SHP77 (cell line): ENCODE measurements at places on chromosomes 1 and 21.
A peak's percentile ranks its signal among the peaks of the same experiment; 100 is the strongest.

- DNase-seq: no peak
Measured at GRCh38 chr1:88350648-88351047, 333.4 kb upstream of the PKN2 start.

GRCh38 chr1:101276818-101277217 lies 40.0 kb downstream of the S1PR1 start:
- no peak for DNase-seq

- no peak for DNase-seq
Measured at GRCh38 chr1:186055846-186056245, 319.2 kb downstream of the TPR start.

- no peak for DNase-seq
Measured at GRCh38 chr1:77513839-77514763, 168.4 kb downstream of the ZZZ3 start.

- DNase-seq: no peak
Measured at GRCh38 chr1:172821609-172822274, 162.8 kb downstream of the FASLG start.

DNA sequence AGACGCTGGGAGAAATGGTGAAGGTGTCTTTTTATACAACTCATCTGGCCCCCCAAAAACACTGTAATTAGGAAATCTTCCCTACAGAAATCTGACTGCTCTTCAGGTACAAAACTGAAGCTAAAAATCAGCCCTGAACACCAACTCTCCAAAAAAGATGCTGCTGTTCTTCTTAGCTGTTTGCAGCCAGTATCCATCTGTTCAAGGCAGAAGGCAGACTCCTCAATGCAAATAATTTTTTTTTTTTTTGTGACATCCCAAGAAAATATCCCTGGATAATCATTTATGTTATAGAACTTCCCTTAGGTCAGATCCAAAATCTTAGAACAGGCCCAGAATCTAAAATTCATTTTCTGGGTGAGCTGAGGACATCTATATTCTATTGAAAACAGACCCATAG lies 36.5 kb downstream of the TRIT1 start:
- no peak for DNase-seq

- DNase-seq: no peak
Measured at GRCh38 chr21:39363607-39364555, 15.0 kb upstream of the HMGN1 start.

DNA sequence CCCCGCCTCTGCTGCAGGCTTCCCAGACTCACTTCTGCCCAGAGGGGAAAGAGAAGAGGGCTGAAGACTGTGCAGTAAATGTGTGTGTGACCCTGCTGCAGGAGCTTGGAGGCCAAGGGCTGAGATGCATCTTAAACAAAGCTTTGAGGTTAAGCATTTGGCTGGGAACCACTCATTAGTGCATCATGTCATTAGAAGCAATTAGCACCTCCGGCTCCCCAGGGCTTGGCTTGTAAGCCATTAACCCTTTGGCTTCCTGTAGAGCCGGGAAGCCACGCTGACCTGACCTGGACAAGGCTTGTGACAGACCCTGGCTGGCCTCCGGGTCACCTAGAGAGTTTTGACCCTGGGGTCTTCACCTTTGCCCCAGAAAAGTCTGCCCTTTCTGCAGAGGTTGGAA lies 77.0 kb downstream of the CSMD2 start:
- DNase-seq: no peak

- DNase-seq: no peak
Measured at GRCh38 chr1:19257178-19257914, 5.7 kb downstream of the MRTO4 start.

- no peak for DNase-seq
Measured at GRCh38 chr21:38503583-38503982, 5.3 kb upstream of the ERG start.

GRCh38 chr1:48817505-48818114 lies 40.9 kb upstream of the BEND5 start:
- peak; percentile 47 for DNase-seq

DNA sequence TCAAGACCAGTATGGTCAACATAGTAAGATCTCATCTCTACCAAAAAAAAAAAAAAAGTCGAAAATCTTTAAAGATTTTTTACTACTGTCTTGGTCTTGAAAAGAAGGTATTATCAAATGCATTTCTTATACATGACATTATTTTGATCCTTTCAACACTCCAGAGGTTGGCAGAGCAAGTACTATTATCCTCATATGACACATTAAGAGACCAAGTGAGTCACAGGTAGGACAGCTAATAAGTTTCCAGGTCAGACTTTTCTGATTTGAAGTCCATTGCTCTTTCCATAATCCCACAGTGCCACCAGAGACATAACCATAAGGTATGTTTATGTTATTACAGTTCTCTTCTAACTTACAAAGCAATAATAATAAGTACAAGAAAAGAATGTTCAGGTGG lies 15.2 kb downstream of the DBT start:
- DNase-seq: no peak

- DNase-seq: no peak
Measured at GRCh38 chr1:43632135-43632670, 17.7 kb upstream of the KDM4A start.

GRCh38 chr1:167533851-167534300 lies 15.5 kb upstream of the CD247 start:
- DNase-seq: peak; percentile 69

DNA sequence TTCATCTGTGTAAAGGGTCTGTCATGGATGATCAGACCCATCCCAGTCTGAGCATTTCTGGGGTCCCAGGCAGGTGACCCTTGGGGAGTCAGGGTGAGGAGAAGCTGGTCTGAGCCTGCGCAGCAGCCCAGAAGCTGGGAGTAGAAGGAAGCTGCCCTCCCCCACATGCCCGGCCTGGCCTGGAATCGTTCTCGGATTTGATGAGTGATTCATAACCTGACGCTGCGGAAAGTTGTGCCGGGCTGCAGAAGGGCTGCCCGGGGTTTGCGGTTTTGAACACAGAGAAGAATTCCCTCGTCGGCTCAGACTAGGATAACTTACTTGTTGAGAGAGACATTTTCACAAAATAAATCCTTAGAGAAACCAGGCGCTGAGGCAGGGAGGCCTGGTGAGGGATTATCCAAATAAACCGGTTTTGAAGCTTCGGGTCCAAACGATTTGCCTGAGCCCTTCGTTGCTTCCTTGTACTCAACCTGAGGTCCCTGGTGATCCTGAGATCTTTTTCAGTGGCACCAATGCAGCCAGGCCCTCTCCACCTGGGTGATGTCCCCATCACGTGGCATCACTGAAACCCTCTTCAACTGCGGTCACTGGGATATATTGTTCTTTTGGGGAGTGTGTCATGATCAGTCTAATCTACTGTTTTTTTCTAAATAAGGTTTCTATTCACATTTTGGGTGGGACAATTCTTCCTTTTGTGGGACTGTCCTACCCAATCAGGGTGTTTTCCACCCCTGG lies 29.2 kb downstream of the EPHB2 start:
- DNase-seq: no peak

DNA sequence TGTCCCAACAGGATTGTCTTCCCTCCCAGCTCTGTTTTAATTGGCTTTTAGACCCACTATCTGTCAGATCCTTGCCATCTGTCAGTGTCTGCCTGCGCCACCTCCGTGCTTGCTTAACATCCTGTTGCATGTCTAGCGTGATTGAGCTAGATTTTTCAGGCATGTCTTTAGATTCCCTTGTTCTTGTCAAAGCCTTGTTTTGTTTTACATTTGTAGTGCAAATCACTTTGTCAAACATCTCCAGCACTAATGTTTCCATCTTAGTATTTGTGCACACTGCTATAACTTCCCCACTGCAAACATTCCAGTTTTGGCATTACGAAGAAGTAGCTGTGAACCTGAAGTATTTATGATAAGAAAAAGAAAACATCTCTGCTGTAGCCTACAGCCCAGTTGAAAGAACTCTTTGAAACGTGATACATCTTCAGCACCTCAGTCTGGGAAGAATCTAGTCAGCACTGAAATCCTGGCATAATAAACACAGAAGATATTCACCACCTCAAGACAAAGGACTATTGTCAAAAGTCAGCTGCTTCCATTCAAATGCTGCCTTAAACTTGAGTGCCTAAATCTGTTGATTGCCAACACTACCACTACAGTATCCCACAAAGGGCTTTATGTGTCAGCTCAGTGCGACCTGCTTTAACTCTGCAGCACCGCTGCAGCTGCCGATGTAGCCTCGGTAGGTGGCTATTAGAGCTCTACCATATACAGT lies 105.0 kb downstream of the FNBP1L start:
- DNase-seq: no peak

GRCh38 chr1:16927711-16928485 lies 6.2 kb downstream of the CROCC start:
- DNase-seq: no peak

DNA sequence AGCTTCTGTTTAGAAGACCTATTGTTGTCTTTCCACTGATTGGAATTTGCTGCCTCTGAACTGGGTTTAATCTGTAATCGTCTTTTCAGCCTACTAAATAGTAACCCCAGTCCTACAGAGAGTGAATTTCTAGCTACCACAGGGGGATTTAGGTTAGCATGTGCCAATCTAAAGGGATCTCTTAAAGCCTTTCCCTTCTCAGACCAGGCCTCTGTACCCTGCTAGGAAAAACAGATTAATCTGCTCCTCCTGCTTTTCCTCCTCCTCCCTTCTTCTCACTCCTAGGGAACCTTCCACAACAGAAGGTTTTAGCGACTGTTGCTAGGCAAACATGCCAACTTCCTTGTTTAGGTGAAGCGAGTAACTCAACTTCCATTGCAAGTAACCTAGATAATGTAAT lies 1.3 kb upstream of the RC3H1 start:
- DNase-seq: peak; percentile 4

DNA sequence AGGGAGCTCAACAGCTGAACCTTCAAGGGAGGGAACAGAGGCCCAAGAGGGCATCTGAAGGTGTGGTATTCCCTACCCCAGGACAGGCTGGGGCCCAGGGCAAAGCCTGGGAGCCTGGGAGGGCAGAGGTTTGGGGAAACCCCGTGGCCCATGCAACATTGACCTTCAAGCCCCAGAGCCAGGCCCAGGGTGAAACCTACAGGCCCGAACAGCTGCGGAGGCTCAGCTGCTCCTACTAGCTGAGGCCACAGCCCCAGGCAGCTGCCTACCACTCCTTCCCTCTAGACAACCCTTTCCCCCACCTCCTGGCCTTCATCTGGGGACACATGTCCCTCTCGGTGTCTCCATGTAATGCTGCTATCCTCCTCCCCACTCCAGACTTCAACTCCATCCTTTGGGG lies 3.2 kb downstream of the LAD1 start:
- no peak for DNase-seq

DNA sequence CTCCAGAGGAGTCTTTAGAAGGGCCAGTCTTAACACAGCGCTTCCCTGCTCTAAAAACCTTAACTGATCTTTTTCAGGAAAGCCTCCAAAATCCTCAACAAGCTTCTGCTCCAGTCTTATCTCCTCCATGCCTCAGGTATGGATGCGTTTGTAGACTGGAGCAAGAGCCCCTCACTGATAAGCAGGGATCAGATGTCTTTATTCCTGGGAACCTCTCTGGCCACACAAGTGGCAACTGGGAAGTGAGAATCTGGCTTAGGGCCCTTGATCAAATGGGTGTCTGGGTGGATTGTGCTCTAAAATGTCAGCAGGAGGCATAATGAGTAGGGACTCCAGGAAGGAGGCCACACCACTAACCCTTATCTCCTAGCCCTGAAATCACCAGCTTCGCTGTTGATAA lies 1.4 kb downstream of the ZBTB8A start:
- no peak for DNase-seq

- no peak for DNase-seq
Measured at GRCh38 chr1:224499204-224499603, 64.6 kb upstream of the WDR26 start.

DNA sequence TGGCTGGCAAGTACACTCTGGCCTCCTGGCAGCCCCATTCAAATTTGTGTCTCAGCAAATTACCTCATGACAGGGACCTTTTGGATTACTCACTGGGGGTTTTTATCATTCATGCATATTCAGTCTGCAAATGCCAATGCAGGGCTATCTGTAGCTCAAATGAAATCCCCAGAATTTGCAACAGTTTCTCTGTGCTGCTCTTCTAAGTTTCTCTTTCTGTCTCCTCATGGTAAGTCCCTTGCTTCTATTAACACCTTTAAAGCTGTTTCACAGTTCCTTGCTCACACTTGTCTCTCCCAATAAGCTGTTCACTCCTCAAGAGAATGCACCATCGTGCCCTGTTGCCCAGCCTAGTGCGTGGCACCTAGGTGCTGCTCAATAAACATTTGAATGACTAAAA lies 3.3 kb upstream of the FAM78B start:
- no peak for DNase-seq

DNA sequence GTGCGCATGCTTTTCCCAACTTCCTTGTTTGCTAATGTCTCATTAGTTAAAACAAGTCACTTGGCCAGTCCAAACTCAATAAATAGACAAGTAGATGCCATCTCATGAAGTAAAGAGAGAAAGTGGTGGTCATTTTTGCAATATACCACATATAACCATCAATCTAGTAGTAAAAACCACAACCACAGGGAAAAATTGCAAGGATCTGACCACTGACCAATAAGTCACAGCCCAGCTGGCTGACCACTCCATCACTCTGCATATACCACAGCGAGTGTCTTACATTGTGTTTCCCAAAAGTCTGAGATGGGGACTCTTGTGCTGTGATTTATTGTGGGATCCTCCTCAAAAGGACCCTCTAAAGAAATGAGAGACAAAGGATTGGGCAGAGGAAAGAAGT lies 76.0 kb downstream of the FH start:
- DNase-seq: no peak

DNA sequence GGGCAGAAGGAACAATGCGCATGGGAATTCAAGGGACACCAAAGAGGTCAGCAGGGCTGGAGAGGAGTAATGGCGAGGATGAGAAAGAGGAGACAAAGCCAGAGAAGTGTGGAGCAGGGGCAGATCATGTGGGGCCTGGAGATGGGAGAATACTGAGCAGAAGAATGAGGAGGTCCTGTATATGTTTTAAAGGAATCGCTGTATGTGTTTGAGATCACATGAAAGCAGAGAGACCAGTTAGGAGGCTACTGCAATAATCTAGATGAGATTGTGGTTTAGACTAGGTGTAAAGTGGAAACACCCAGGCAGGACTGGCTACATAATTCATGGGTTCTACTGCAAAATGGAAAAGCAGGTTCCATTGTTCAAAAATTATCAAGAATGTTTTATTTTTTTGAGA lies 33.3 kb upstream of the SLC30A10 start:
- DNase-seq: no peak

- no peak for DNase-seq
Measured at GRCh38 chr1:101136739-101137138, 100.1 kb upstream of the S1PR1 start.

- no peak for DNase-seq
Measured at GRCh38 chr1:215273838-215274516, 191.4 kb downstream of the KCNK2 start.

- no peak for DNase-seq
Measured at GRCh38 chr1:214983126-214983869, 99.2 kb upstream of the KCNK2 start.

- DNase-seq: no peak
Measured at GRCh38 chr1:87115891-87116290, 201.5 kb downstream of the HS2ST1 start.

DNA sequence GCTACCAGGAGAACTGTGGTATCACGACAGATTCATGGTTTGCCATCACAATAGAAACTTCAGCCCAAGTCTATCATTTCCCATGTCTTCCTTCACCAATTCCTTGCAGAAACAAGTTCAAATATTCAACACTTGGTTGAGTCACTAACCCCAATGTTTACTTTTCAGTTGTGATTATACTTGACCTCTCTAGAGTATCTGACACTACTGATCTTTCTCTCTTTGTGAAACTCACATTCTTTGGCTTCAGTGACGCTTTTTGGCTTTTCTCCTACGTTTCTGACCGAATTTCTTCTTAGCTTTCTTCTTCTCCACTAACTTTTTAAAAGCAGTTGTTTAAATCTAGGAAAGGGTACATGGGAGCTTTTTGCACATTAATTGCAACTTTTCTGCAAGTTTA lies 48.8 kb upstream of the HMGB4 start:
- no peak for DNase-seq
